ENCODE measurements at places on chromosomes 7 and 10.

- DNase-seq: peak; percentile 67
Observed at GRCh38 chr7:10934292-10934691, 39.4 kb upstream of the PHF14 start.

GRCh38 chr7:135712796-135713195, 15.2 kb downstream of the SLC13A4 start:
- DNase-seq: no peak

DNA sequence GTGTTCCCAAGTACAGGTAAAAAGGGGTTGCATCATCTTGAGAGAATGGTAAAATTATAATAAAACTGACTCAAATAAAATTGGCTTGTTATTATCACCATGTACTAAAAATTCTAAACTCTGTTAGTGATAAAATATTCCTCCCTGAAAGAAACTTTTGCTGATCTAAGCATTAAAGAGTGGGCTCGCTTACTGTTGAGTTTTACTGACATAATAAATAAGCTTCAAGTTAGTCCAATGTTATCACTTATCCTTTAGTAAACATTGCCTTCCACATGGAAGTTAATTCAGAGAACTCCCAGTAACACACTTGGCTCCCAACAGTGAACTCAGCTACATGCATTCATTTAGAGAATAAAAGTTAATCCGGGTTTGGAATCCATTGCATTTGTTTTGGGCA, 456.4 kb downstream of the PLXDC2 start:
- DNase-seq: no peak

- no peak for DNase-seq
Observed at GRCh38 chr7:102148799-102149198, 137.9 kb upstream of the SH2B2 start.

DNA sequence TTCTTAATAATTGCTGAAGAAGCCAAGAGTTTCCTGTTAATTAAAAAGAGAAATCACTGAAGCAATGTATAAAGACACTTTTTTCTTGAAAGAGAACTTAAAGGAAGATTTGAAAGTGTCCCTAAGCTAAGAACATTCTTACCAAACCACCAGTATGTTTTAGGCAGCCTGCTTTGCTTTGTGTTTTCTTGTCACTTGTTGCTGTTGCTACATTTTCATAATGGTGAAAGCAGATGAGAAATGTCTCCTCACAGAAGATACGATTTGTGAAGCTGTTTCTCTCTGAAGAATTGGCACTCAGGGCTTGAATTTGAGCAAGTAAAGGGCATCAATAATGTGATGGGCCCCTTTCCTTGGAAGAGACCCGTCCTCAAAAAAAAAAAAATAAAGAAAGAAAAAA, 30.9 kb downstream of the TCF7L2 start:
- DNase-seq: no peak

GRCh38 chr10:133544506-133544905, 17.3 kb downstream of the CYP2E1 start:
- no peak for DNase-seq

GRCh38 chr7:151306374-151306773, 35.2 kb upstream of the NUB1 start:
- no peak for DNase-seq

Data from adipocyte (in vitro differentiated cells).